ENCODE measurements at places on chromosomes 7 and 10.

DNA sequence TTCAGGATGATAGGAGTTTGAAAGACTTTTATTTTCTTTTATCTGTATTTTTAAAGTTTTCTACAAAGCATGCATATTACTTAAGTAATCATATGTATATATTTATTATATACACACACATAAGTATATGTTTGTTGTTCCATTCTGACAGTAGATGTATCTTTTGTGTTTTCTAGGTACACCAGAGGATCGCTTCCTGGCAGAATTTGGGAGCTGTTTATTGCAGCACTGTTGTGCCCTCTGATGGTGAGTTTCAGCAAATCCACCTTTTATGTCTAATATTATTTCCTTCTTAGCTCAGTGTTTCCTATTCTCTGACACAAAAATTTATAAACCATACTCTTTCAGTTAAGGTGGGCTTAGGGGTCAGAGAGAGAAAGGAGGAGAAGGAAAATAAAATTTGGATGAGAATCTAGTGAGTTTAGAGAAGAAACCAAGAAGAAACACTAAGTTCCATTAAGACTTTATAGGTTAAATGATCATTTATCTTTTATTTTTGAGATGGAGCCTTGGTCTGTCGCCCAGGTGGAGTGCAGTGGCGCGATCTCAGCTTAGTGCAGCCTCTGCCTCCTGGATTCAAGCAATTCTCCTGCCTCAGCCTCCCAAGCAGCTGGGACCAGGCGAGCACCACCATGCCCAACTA lies 59.2 kb upstream of the OIT3 start:
- DNase-seq: peak; percentile 51

DNA sequence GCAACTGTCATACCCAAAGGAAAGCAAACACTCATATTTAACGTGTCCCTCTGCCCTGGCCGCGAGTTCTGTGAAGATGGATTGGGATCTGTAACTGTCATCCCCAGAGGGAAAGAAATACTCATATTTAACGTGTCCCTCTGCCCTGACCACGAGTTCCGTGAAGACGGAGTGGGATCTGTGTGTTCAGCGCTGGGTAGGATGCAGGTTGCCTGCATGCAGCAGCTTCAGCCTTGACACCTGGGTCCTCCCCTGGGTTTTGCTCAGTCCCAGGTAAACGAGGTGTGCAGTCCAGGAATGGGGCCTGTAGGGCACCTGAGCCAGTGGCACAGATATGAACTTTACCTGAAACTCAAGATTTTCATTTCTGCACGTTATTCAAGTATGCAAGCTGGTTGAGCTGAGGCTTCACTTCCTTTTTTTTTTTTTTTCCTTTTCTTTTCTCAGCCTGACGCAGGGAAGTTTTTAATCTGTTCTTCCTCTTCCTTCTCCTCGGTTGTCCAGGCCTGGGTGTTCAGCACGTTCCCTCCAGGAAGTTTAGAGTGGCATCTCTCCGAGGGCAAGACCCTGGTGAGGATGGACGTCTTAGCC lies 159.0 kb upstream of the SHH start:
- no peak for DNase-seq

GRCh38 chr7:22561895-22562593 lies 62.1 kb upstream of the STEAP1B start:
- no peak for DNase-seq

DNA sequence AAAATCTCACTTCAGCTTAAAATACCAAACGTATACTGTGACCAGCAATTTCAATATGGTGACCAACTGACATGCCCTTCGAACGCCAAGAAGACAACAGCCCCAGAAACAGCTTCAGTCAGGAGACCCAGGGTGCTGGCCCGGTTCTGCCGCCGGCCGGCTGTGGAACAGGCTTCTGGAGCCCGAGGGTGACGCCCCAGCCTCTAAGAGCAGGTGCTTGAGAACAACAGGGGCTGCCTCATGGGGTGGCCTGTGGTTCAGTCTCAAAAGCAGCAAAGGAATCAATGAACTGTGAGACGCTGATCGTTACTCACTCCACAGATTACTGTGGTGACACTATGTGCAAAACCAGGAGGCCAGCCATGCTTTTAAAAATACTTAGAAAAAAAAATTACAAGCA lies 17.3 kb downstream of the GPER1 start:
- DNase-seq: peak; percentile 44
